ENCODE measurements at places on chromosomes 6 and 20. TPM values are rescaled to one million over a fixed set of nuclear protein-coding genes. Genes with fewer than 3 reads are reported as not detected.

IL20RA gene
- 88.8 TPM for total RNA-seq

SMAP1 gene
- 31.6 TPM for total RNA-seq

OR12D3 gene
- not detected for total RNA-seq

RAET1G gene
- total RNA-seq, result 3.4 TPM

NUS1 gene
- 13.5 TPM for total RNA-seq

GJA1 gene
- total RNA-seq, result 484 TPM

FOXP4 gene
- 12.1 TPM for total RNA-seq

EDN3 gene
- total RNA-seq, result 1.5 TPM

TRIM15 gene
- 0.34 TPM for total RNA-seq

KIAA1755 gene
- not detected for total RNA-seq

RIMS4 gene
- 0.64 TPM for total RNA-seq

BMP2 gene
- total RNA-seq, result 30.1 TPM

OR2H1 gene
- not detected for total RNA-seq

BPIFB2 gene
- total RNA-seq, result not detected

ADTRP gene
- total RNA-seq, result 21.7 TPM

FUT9 gene
- 1.4 TPM for total RNA-seq

CCM2L gene
- 1.6 TPM for total RNA-seq

HMGCLL1 gene
- not detected for total RNA-seq

SAMD3 gene
- total RNA-seq, result not detected

GNMT gene
- total RNA-seq, result 0.79 TPM

PROKR2 gene
- total RNA-seq, result not detected

TBXT gene
- total RNA-seq, result not detected

CRISP2 gene
- not detected for total RNA-seq

NKX2-4 gene
- total RNA-seq, result not detected

TAAR8 gene
- not detected for total RNA-seq

IL17F gene
- total RNA-seq, result not detected

TRERF1 gene
- total RNA-seq, result 20.8 TPM

RCAN2 gene
- total RNA-seq, result 15.3 TPM

TXLNB gene
- 0.26 TPM for total RNA-seq

COL9A1 gene
- not detected for total RNA-seq

HTR1B gene
- not detected for total RNA-seq

HLA-DPB1 gene
- total RNA-seq, result 49.5 TPM

MTFR2 gene
- 4.7 TPM for total RNA-seq

ADGRF1 gene
- total RNA-seq, result 0.42 TPM

FAXC gene
- 6.8 TPM for total RNA-seq

KHDC1L gene
- not detected for total RNA-seq

SLC22A2 gene
- total RNA-seq, result not detected

ZKSCAN8 gene
- total RNA-seq, result 7.6 TPM

CCN5 gene
- 41.2 TPM for total RNA-seq

STMND1 gene
- total RNA-seq, result not detected

C6orf58 gene
- total RNA-seq, result not detected

ALDH8A1 gene
- total RNA-seq, result 0.56 TPM

COL19A1 gene
- total RNA-seq, result 0.10 TPM

SLC22A1 gene
- total RNA-seq, result not detected

UBD gene
- total RNA-seq, result not detected

HNF4A gene
- not detected for total RNA-seq

GRM1 gene
- 0.25 TPM for total RNA-seq

ECHDC1 gene
- total RNA-seq, result 39.5 TPM

SLC25A27 gene
- total RNA-seq, result 18.3 TPM

Measured in suprapubic skin (tissue), 4 donors.